ENCODE measurements at places on chromosomes 5 and 9.

DNA sequence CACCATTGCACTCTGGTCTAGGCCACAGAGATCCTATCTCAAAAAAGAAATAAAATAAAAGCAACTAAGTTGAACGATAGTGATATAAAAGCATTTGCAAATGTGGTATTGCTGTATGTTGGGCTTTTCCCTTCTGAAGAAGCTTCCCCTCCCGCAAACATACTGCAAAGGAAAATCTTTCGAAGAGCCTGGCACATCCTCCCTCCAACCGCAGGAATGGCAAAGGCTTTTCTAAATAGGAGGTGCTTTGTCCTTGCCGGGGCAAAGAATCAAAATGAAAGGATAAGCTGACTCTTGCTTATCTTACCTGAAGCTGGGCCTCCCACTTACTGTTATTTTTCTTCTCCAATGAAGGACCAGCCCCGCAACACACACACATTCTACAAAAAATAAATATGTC is 45.8 kb downstream of the SERINC5 start:
- no peak for DNase-seq

- DNase-seq = no peak
These were observed 96.0 kb downstream of the KIAA1958 start for GRCh38 chr9:112582371-112583262.

GRCh38 chr5:148902478-148902877 is 76.1 kb downstream of the ADRB2 start:
- no peak for DNase-seq

GRCh38 chr9:94277885-94278536 is 18.9 kb downstream of the ZNF169 start:
- DNase-seq = no peak

GRCh38 chr5:31630931-31631330 is 8.0 kb upstream of the PDZD2 start:
- DNase-seq = no peak

DNA sequence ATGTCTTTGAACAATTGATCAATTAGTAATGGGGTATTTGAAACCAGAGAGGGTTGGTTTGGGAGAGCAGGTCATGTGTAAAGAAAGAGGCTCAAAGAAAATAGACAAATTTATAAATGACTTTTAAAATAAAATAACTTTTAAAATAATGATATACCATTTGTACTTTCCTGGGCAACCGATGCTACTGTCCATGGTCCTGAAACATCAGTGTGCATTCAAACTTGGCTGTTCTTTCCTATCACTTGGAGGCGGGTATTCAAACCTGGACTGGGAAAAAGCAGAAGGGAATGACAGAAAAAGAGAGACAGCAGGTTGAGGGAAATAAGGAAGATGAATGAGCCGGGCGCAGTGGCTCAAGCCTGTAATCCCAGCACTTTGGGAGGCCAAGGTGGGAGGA is 1446.4 kb upstream of the WWC1 start:
- DNase-seq = no peak

DNA sequence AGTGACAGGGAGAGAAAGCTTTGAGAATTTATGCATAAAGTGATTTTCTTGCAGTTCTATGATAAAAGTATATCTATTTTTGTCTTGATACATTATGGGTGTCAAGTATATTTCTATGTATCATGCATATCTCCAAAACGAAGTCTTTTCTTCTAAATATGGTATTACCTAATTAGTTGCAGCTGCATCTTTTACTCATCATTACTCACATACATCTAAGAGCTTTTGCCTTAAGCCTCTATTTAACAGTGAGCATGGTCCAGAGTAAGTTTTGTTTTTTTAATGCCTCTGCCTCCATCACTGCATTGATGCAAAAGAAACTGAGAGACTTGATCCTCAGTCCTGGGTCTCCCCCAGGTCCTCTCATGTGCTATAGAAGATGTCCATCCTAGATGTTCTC is 40.0 kb upstream of the SMC5 start:
- DNase-seq = no peak

GRCh38 chr5:392431-392988 is 50.5 kb upstream of the EXOC3 start:
- DNase-seq = peak; percentile 98

- no peak for DNase-seq
These were observed 76.6 kb downstream of the F2RL2 start for GRCh38 chr5:76546497-76547102.

DNA sequence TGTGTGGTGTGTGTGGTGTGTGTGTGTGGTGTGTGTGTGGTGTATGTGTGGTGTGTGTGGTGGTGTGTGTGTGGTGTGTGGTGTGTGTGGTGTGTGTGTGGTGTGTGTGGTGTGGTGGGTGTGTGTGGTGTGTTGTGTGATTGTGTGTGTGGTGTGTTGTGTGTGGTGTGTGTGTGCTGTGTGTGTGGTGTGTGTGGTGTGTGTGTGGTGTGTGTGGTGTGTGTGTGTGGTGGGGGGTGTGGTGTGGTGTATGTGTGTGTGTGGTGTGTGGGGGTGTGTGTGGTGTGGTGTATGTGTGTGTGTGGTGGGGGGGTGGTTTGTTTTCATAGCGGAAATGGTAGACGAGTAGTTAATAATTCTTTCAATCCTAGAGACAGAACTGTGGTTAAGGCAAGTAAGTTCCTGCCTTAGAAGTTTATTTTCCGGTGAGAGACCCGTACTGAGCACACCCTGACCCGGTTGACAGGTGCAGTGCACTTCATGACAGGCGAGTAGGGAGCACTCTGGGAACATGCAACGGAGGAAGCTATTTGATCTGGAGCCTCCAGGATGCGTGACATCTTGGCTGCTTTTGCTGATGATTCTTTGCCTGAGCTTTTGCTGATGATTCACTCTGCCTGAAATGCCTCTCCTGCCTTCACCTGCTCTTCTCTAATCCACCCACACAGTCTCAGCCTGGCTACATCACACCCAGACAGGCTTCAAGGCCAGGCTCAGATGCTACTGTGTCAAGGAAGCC is 21.7 kb upstream of the FAT2 start:
- no peak for DNase-seq

GRCh38 chr9:71363286-71363961 is 242.0 kb upstream of the TRPM3 start:
- no peak for DNase-seq

- DNase-seq = no peak
These were observed 13.4 kb downstream of the FGD3 start for GRCh38 chr9:92960561-92961290.

GRCh38 chr5:159777049-159777660 is 139.1 kb upstream of the ADRA1B start:
- no peak for DNase-seq

- DNase-seq = no peak
These were observed 142.1 kb downstream of the XRCC4 start for GRCh38 chr5:83219495-83219894.

DNA sequence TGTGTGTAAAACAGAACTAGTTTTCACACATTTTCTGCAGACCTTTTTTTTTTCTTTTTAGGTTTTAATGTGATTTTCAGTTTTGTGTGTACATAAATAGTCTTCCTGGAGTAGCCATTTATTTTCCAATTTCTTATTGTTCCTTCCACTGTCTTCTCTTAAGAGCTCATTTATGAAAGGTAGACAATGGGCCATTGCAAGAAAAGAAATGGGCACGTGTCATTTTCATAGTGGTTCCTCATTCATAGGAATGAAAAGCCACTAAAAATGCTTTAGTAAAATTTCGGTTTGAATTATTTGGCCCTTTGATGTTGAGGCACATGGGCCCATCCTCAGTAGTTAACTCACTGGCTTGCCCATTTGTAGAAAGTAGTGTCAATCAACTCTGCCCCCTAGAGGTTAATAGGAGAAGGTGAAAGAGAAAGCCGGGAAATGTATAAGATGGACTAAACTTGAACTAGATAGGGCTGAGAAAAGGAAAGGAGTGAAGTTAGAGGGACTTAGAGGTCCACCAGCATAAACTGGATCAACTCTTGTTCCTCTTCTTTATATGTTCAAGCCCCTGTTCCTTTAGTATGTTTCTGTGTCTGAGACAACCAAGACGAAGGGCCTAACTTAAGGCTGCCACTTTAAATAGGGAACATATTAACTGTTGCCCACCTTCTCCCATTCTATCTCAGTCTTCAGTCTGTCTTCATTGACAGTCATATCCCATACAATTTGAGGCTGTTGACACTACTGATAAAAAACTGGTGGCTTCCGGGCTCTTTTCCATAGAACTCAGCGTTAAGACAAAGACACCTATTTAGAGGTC is 72.6 kb downstream of the SMARCA2 start:
- DNase-seq = peak; percentile 35

DNA sequence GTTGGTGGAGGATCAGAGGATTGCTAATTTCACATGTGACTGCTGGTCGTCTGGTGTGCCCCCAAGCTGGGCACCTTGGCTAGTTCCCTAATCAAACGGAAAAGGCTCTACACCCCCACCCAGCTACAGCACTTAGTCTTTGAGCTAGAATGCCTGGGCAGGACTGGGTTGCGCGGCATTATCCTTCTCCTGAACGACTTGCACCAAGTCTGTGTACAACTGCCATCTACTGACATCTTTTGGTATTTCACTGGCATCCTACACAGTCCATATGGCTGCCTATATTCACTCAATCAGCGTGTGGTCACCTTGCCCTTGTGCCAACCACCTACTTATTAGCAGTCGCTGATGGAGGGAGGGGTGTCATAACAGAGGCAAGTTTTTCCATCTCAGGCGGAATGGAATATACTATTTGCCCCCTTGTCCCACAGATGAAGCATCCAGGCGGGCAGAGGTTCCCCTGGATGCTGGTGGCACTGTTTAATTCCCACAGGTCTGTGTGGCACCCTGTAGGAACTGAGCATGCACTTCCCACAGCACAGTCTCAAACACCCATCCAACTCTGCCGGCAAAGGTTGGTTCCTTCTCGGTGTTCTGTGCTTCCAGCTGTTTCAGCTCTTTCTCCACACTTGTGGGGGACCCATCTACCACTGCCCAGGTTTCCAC is 150.1 kb downstream of the OSTF1 start:
- DNase-seq = peak; percentile 82

GRCh38 chr5:35341189-35341588 is 110.9 kb upstream of the PRLR start:
- DNase-seq = no peak

- DNase-seq = no peak
These were observed 40.7 kb downstream of the ACOT12 start for GRCh38 chr5:81353189-81353588.

- DNase-seq = no peak
These were observed 59.3 kb downstream of the RALGPS1 start for GRCh38 chr9:126973651-126974529.

DNA sequence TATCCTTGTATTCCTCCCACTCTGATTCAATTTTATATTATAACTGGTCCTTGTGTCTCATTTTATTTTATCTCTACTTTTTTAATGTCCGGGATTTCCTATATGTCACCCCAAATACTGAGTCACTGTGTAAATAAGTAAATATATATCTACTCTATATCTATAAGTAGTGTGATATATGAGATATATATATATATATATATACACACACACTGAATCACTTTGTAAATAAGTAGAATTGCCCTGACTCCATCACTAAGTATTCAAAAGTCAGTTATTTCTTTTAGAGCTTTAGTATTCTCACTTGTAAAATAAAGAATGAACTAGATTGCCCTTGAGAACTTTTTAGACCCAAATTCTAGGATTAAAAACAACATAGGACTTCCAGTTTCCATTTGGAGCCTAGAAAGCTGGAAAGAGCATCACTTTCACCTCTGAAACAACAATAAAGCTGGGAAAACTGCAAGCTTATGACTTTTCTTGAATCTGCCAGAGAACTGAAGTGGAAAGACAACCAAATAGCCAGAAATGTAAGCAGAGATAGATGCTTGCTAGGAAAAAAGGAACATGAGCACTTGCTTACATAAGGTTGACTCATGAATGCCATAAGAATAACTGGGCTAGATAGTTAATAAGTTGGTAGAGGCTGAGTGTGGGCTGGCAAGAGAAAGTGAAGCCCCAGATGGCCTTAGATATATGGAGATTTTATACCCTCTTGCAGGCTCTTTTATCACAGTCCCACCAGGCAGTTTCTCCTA is 171.1 kb upstream of the TLX3 start:
- no peak for DNase-seq

- DNase-seq = no peak
These were observed 5.2 kb downstream of the TSC1 start for GRCh38 chr9:132939169-132939568.

GRCh38 chr9:86201474-86202337 is 57.8 kb downstream of the C9orf153 start:
- DNase-seq = no peak
